Stimulated activated CD4-positive, alpha-beta T cell treated with anti-CD3 and anti-CD28 coated beads, Interleukin-4, amount 100 ng/mL, for 1 hour (primary cell): ENCODE measurements at places on chromosomes 6 and 20.

- no peak for DNase-seq
Measured at GRCh38 chr6:139186692-139187091, 51.8 kb downstream of the HECA start.

- DNase-seq: no peak
Measured at GRCh38 chr6:19587238-19587942, 249.8 kb upstream of the ID4 start.

DNA sequence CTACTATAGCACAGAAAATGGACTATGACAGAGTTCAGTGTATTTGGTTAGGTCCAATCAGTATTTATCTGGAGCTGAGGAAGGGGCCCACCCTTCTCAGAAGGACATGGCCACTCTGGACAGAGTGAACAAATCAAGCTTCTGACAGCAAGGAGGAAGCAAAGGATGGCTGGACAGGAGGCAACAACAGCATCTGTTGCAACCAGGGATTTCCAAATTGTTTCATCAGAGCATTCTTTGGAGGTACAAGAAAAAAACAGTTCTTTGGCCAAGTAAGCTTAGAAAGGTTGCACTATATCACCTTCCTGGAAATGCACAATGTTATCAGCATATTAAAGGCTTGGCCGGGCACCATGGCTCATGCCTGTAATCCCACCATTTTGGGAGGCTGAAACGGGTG lies 118.7 kb upstream of the SLC22A16 start:
- no peak for DNase-seq

DNA sequence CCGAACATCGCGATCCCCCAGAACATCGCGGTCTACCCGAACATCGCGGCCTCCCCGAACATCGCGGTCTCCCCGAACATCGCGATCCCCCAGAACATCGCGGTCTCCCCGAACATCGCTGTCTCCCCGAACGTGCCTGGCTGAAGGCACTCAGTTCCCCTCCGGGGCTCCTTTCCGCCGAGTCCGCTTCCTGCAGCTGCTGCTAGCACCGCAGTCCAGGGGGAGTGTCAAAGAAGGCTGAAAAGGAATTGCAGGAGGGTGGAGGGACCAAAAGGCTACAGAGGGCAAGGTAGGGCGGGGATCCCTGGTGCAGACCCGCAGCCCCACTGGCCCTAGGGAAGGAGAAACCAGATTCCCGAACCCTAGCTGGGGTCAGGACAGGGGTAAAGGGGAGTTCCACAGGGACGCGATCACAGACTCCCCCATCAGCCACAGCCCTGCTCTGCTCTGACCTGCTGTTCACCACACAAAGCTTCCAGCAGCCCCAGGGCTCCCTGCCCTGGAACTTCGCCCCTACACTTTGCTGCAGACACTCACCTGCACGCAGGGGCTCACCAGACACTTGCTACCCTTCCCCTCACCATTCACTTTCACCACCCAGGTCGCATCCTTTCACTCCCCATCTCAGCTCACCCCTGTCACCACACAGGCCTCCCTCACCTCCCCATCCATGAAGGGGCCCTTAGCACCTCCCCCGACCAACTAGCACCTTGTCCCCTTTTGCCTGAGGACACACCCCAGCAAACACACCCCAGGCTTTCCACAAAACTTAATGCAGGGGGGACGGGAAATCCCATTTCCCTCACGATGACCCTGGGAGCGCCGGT lies 1.7 kb downstream of the ULBP1 start:
- DNase-seq: peak; percentile 27

DNA sequence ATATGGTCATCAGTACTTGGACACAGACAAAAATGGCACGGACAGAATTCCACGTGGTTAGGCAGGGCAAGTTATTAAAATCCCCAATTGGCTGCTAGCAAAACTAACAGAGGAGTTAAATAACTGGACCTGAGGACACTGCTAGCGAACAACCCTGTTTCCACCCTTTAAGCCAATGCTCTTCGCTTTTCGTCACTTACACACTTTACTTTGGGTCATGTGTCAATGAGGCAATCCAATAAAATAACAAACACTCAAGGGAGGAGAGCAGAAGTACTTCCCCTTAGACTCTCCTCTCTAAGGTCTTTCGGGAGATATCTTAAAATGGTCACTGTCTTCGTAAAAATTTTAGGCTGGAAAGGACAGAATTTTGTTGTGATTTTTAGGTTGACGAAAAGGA lies 68.6 kb downstream of the LCA5 start:
- DNase-seq: no peak

DNA sequence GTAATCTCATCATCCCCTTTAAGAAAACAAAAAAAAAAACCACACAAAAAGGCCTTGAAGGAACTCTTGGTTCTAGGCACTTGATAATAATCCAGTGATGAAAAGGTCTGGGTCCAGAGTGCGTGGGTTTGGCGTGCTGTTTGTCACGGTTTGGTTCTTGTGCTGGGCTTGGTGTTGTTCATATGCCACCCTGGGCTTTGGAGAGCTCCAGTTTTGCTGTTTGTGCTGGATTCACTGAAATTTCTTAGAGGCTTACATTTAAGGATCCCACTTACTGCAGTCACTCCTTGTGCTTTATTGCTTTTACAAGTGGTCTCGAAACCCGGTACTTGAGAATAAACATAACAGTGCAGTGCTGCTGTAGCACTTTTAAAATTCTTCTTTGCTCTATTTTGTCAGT lies 68.8 kb upstream of the XRN2 start:
- no peak for DNase-seq

DNA sequence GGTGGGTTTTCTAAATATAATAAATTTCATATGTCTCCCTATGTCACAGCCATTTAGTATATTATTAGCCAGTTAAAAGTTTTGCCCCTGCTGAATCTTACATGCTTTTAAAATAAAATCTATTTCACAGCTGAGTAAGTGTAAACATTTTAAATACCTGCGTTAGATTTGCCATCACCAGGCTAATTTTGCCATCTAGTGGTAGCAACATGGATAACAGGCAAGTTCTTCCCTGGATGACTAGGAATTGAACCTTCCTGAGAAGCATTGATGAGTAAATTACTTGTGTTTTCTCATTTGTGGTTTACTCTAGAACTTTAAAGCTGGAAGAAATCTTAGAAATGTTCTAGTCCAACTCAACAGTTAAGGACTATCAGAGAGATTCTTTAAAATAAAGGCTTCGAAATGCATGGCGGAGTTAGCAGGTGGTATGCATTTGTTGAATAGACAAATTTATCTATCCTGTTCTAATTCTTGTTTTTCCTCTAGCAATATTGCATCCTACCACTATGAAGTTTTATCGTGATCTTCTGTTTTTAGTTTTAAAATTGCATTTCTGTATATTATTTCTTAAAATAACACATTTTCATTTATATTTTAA lies 2.6 kb downstream of the PRSS35 start:
- DNase-seq: no peak

DNA sequence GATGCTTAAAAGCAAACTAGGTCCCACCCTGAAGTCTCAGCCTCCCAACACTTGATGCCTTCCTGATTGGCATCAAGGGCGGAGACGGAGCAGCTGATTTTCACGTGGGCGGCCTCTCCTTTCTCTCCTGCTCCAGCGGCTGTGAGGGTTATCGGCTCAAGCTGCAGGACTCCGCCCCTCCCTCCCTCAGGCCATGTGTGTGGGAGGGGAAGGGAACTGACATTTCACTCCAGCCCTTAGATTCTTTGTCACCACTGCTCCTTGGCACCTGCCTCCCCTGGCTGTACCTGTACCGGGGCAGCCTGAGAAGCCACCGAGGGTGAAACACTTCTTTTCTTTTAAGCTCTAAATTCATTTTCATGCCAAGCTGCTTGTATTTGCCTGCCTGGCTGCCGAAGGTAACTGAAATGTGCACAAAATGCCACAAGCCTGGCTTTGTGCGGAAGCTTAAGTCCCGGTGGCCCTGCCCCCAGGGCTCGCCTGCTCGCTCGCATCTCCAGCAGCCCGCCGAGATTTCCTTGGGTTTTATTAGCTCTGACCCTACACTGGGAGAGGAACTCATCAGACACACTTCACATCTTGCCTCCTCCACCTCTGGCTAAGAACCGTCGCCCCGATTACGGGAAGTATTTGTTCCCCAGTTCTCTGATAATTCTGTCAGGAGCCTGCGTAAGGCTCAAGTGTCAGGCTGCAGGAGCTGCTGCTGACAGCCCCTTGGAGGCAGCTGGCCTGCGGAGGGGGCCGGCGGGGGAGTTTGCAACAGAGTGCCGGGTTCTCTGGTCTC lies 9.6 kb upstream of the CPNE5 start:
- no peak for DNase-seq

GRCh38 chr6:148328876-148329555 lies 13.6 kb upstream of the SASH1 start:
- DNase-seq: no peak

- no peak for DNase-seq
Measured at GRCh38 chr6:113221850-113222249, 635.3 kb upstream of the MARCKS start.

DNA sequence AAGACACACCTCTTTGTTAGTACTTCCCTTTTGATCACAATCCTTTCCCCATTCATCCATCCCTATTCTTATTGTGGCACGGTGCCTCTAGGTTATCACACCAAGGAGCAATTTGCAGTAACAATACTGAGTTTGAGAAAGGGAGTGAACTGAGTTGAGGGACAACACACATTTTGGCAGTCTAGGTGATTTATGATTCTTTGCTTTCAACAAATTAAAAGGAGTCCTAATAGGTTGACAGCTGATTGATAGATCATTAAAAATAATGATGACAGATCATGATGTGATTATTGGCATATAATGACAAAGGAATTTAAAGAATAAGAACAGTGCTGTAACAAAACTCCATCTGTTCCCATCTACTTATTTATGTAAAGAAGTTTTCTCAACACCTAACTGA lies 36.7 kb downstream of the IMPG1 start:
- no peak for DNase-seq

GRCh38 chr20:23225407-23226060 lies 125.1 kb upstream of the NXT1 start:
- no peak for DNase-seq

DNA sequence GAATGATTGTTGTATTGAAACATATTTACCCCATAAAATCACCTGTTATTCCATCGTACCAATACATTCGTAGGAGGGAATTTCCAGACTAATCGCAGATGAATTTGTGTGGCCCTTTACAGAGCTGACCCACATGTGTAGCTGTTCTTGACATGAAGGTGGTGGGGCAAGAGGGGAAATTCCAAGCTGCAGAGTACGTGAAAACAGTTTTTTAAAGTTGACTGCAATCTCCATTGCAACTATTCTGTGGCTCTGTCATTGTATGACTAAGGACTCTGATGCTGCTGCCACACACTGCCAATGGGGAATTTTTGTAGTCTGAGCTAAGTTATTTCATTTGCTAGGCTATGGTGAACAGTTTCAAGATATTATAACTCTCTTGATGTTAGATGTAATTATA lies 46.4 kb upstream of the ADTRP start:
- DNase-seq: no peak

DNA sequence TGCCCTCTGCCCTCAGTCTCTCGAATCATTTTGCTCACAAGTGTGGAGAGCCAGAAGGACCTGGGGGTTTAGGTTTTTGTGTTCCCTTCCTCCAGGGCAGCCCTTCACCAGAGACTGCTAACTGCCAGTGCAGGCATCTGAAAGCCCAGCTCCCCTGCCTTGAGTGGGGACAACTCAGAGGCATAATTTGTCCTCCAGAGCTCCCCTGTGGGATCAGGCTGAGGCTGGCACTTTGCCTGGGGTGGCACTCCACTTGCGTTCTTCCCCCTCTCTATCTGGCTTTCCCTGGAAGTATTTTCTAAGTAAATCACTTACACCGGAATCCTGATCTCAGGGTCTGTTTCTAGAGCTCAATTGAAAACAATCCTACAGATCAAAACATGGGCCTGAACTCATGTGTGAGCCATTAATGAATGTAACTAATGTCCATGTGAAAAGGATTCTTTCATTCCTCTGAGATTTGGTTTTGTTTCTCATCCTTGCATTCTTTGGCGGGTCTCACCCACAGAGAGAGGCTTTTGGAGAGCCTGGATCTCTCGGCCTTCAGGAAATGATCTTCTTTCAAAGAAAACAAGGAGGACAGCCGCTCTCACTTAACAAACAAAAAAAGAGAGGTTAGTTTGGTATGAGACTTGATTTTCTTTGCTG lies 125.7 kb upstream of the RIPOR2 start:
- DNase-seq: no peak

- no peak for DNase-seq
Measured at GRCh38 chr6:156427345-156427744, 349.8 kb upstream of the ARID1B start.

GRCh38 chr20:61611401-61612180 lies 359.5 kb downstream of the CDH4 start:
- DNase-seq: no peak

GRCh38 chr20:53281557-53282117 lies 309.5 kb downstream of the TSHZ2 start:
- DNase-seq: no peak

DNA sequence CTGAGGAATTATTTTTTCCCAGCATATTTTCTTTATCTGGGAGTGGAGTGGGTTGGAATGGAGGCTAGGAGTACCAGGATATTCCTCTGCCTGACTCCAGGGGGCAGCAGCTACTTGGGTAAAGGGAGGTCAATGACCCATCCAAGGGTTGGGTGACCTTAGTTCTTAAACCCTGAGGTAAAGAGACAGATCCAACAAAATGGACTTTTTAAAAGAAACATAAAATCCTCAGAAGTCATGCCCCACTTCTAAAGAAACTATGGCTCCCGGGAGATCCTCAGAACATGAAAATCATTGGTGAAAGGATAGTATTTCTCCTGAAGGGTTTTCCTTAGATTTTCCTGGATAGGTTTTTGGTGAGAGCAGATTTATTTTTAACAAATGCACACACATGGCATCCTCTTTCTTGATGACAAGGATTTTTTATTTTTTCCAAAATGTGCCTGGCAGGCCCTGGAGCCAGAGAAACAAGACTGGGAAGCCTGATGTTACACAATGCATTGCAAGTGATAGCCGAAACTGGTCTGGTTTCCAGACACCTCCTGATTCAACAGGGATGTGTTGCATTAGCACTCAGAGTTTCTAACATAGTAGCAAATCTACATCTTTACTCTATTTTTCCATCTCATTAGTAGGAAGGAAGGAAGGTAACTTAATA lies 240.9 kb upstream of the BTBD3 start:
- peak; percentile 4 for DNase-seq

GRCh38 chr20:37229357-37229756 lies 32.3 kb downstream of the GHRH start:
- no peak for DNase-seq

DNA sequence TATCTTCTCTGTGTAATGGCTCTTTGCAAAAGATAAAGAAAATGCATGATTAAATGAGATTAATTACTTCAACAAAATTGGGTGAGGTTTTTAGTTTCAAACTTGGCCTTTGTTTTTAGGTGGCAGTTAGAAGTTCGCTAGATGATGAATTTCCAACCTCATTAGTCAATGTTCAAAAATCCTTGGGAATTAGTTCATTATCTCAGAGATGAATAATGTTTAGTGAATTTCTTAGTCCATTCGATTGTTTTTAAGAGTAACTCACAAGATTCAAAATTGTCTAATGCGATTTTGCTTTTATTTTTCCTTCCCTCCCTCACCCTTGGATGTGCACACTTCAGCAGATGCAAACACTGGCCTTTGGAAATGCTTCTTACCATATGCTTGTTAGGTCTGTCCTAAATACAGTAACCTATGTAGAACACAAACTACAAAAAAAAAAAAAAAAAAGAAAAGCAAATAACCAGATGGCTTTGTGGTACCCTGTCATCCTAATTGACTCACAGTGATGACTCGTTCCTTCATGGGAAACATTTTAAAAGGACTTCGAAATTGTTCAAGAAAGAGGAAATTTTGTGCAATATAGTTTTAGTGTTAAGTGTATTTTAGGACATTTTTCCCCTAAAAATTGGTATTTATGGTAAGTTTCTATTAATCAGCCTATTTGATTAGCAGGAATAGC lies 66.7 kb downstream of the FAM229B start:
- DNase-seq: no peak

GRCh38 chr6:125597411-125598253 lies 151.8 kb upstream of the HEY2 start:
- no peak for DNase-seq
